NCI-H2171 treated with DMSO at 0.1 percent for 48 hours (cell line): ENCODE measurements at places on chromosomes 1 and 21.

DNA sequence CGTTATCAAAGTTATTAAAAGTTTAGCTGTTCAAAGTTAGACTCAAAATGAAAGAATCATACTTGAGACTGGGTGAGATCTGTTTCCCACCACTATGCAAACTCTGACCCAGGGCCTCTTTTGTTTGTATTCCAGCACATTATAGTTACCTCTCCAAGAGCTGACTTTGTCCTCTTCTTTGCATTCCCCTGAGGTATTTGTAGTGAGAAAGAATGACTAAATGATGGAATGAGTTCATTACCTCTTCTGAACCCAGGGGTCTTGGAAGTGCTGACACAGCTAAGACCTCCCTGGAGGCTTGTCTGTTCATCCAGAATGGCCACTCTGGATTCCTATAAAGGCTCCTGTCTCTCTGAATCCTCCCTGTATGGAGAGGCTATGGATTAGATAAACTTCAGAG, 62.4 kb downstream of the FGGY start:
- no peak for DNase-seq

DNA sequence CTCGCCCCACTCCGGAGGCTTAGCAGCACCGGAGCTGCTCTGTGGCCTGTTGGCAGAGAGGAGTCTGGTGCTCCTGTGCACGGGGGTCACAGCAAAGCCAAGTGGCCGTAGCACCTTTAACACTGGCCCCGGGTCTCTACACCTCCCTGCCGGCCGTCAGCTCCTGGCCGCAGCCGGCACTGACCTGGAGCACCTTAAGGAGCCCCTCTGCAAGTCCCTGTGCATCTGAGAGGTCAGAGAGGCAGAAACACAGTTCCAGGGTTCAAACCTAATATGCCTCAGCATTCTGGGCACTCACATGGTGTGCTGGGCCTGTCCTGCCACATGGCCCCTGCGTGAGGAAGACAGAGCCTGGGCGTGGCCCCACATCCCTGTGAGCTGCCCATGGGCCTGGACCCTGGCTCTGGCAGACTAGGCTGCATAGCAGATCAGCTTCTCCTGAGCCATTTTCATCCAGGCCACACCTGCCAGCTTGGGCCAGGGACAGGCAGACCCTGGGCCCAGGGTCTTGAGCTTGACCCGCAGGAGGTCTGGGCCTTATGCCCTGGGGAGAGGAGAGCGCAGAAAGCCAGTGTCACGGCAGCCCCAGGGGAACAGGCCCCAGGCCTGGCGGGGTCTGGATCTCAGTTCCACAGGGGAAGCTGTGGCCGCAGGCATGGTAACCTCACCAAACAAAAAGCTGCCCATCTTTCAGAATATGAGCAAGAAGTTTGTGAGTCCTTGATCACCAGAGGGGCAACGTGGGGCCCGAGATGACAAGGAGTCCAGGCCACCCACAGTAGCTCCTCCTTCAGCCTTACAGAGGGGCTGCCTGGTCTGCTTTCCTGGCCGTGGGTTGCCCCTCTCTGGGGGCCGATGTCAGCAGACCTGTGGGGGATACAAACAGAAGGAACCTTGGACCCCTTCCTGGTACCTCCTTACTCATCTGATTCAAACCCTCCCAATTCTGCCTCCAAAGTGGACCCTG, 146.0 kb upstream of the COL6A1 start:
- DNase-seq: no peak

DNA sequence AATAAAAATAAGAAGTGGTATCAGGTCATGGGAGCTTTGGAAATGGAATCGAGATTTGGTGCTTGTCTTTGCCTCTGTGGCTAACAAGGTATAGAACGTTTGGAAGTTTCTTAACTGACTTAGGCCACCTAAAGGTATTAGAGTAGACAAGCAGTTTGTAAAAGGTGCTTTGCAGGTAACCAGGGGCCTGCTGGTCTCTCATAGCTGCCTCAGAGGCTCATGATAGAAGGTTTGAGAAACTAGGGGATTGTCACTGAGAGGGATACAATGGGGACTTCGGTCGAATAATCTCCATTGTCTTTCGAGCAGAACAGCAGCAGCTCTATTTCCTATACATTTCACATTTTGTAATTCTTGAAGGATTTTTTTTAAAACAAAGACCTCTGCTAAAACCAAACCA, 37.6 kb downstream of the C21orf91 start:
- no peak for DNase-seq

DNA sequence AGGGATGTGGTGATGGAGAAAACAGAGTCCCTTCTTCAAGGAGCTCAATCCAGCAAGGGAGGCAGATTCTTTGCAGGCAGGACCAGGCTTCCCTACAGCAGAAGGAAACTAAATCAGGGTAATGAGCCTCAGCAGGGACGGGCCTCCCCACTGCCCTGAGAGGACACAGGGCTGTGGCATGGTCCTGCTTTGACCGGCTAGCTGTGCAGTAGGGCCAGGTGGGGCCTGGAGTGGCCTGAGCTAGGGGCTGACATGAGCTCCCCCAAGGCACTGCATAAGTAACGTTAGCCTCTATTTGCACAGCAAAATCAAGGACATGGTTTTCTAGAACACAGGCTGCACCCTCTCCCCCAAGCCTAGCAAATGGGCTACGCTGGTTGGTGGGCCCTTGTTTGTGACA, 162.9 kb downstream of the RYR2 start:
- no peak for DNase-seq

GRCh38 chr1:27886744-27887143, 14.4 kb downstream of the THEMIS2 start:
- no peak for DNase-seq

GRCh38 chr21:34815831-34816705, 147.3 kb downstream of the CLIC6 start:
- DNase-seq: peak; percentile 39

GRCh38 chr1:22654692-22655091, 1.7 kb downstream of the C1QB start:
- DNase-seq: no peak

DNA sequence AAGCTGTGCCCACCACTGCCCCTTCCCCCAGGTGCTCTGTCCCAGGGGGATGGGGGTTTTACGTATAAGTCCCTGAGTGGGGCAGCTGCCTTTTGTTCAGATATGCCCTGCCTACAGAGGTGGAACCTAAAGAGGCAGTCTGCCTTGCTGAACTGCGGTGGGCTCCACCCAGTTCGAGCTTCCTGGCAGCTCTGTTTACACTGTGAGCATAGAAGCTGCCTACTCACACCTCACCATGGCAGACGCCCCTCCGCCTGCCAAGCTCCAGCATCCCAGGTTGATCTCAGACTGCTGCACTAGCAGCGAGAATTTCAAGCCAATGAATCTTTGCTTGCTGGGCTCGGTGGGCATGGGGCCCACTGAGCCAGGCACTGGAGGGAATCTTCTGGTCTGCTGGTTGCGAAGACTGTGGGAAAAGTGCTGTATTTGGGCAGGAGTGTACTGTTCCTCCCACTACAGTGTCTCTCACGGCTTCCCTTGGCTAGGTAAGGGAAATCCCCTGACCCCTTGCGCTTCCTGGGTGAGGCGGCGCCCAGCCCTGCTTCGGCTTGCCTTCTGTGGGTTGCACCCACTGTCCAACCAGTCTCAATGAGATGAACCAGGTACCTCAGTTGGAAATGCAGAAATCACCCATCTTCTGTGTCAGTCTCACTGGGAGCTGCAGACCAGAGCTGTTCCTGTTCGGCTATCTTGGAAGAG, 17.6 kb upstream of the RWDD3 start:
- DNase-seq: no peak

DNA sequence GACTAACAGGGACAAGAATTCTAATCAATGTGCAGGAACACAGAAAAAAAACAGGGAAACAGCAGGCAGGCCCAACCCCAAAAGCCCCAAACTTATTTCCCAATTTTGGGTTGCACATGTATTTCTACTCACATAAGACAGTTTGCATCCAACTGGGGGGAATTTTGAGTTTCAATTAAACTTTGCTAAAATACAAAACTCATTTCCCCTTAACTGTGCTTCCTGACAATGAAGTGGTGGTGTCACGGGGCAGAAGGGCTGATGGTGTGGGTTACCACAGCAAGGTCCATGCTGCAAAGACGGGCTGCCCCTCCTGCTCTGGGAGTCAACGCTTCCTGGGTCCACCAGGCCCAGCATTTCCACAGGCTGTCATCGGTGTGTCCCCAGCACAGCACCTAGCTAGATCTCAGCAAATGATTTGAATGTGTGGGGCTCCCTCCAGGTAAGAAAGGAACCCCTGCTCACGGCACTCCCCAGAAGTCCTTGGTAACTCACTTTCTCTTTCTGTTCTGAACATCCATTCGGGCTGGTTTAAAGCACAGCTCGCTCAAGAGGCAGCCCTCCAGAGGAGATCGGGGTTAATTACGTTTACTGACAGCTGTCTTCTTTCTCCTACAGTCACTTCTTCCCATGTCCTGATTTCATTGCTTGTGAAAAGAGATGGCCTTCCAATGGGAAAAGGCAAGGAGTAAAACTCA, 27.4 kb downstream of the HIVEP3 start:
- DNase-seq: peak; percentile 57

DNA sequence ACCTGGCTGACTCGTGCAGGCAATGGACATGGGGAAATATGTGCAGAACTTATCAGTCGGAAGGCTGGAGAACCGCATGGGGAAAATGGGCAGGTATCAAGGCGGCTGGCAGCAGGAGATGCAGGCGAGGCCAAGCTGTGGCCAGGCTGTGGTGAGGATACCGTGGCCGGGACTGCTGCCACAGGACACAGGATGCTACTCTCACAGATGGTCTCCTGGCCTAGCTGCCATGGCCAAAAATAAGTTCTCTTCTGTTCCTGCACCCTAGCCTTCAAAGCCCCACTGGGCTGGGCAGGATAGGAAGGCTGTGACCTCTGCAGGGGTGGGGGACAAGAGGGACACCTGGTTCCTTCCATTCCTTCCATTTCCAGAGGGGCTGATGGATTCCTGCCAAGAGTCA, 26.4 kb downstream of the TEX35 start:
- no peak for DNase-seq

DNA sequence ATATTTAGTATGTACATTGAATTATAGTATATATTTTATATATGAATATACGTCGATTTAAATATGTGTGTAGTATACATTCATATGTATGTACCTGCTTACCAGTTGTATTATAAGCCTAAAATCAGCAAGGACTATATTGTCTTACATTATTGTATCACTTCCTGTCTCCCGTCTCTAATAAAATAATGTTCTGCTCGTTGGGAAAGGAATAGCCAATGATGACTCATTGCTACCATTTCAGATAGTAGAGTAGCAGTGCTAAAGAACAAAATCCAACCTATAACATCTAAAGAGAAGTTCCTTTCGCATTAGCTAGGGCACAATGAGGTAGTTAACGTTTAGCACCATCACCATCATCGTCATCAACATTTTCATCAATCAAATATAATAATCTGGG, 39.9 kb upstream of the SMYD2 start:
- DNase-seq: no peak

DNA sequence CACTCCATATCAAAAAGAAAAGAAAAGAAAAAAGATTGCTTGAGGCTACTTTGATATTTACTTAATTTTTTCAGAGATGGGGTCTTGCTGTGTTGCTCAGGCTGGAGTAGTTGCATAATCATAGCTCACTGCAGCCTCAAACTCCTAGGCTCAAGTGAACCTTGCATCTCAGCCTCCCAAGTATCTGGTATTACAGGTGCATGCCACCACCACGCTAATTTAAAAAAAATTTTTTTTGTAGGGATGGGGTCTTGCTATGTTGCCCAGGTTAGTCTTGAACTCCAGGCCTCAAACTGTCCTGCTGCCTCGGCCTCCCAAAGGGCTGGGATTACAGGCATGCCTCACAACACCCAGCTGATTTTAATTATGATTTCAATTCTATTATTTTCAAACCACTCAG, 38.2 kb downstream of the RTCA start:
- no peak for DNase-seq

GRCh38 chr1:27099587-27100334, 55.2 kb downstream of the SLC9A1 start:
- DNase-seq: peak; percentile 83

- DNase-seq: no peak
Measured at GRCh38 chr1:201360486-201360885, 17.0 kb downstream of the TNNT2 start.

DNA sequence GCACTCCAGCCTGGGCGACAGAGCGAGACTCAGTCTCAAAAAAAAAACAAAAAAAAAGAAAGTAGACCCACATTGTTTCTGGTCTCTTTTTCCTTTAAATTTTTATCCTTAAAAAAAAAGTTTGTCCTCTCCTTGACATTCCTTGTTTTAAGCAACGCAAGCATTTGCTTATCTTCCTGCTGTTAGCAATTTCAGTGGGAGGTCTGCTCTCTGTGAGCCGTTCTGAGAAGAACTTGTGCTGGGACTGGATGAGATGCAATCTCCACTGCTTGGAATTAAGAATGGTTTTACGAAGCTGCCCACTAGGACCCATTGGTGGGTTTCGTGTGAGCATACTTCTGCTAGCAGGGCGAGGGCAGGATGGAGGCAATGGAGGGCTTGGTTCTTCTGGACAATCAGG, 225.1 kb upstream of the TMEM51 start:
- DNase-seq: no peak

DNA sequence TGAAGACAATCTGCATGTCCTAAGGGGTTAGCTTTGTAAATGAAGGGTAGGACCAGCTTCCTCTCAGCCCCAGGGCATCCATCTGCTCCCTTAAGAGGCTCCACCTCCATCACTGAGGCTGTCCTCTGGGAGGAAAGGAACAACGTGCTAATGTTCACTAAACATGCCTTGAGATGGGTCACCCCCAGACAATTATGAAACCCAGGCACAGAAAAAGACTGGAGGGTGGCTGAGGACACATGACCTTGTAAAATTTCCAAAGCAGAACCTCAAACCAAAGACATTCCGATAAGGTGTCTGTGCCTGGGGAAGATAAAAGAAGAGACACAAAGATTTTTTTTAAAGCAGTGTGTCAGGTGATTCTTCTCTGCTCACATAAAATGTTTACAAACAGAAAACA, 37.6 kb upstream of the ZNF124 start:
- no peak for DNase-seq

DNA sequence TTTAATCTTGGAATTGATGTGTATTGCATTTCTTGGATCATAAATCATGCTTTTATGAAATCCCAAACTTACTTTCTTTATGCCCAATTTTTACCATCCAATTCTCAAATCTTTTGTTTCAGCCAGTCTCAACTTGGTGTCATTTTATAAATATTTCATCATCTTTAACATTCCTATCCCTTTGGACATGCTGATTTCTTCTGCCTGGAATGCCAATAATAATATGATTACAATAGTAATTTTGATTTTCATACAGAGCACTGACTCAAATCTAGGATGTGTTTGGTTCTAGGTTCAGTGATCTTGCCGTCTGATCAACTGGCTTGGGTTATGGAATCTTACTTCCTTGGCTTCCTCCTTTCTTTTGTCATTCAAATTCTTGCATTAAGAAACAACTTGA, 12.8 kb downstream of the RRP15 start:
- no peak for DNase-seq

GRCh38 chr1:64497088-64497883, 27.4 kb downstream of the CACHD1 start:
- no peak for DNase-seq

- DNase-seq: peak; percentile 92
Measured at GRCh38 chr1:27031235-27032118, 18.8 kb upstream of the TENT5B start.
